ENCODE measurements at places on chromosomes 12 and 14.
A peak's percentile ranks its signal among the peaks of the same experiment; 100 is the strongest.

DNA sequence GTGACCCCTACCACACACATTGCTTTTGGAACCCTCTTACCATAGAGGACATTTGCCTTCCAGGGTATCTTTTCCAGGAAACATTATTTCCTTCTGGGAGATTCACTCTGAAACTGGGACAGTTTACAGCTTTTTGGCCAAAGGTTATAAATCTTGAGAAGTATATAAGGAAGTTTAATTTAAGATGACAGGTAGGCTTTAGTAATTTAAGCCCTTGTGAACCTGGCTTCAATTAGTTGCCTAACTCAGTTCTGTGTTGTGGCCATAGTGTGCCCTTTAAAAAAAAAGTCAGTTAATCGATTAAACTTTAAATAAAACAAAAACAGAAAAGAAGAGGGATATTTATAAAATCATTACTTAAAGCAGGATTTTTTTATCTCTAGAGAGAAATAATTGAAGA lies 142.9 kb downstream of the NAV3 start:
- peak; percentile 6 for DNase-seq

DNA sequence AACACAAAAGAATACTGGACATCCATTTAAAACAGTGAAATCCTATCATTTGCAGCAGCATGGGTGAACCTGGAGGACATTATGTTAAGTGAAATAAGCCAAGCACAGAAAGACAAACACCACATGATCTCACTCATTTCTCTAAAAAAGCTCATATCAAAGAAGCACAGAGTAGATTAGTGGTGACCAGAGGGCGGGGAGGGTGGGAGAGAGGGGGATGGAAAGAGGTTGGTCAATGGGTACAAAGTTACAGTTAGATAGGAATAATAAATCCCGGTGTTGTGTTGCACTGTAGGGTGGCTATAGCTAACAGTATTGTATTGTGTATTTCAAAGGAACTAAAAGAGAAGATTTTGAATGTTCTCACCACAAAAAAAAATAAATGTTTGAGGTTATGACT lies 52.4 kb downstream of the DUSP6 start:
- no peak for DNase-seq

- DNase-seq = peak; percentile 21
These were observed 4.4 kb upstream of the GPD1 start for GRCh38 chr12:50099302-50100008.

- peak; percentile 40 for DNase-seq
These were observed 3.5 kb upstream of the LTBR start for GRCh38 chr12:6380141-6381121.

DNA sequence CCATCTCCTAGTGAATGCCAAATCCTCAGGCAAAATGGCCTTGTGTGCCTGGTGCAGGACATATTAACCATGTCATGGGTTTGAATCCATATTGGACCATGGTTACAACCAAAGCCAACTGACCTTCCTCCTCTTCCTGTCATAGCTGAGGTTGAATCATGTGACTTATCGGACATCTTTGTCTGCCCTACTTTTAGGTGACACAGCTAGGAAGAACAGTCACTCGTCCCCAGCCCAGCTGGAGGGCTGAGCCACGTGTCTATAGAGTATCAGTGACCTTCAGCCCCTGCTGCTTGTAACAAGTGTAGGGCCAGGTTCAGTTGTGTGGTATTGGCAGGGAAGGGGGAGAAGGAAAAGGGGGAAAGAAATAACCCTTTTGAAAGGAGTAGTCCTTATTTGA lies 225.2 kb downstream of the KTN1 start:
- DNase-seq = no peak

GRCh38 chr12:12482150-12482761 lies 80.4 kb downstream of the DUSP16 start:
- DNase-seq = no peak

GRCh38 chr12:68449196-68449595 lies 117.0 kb upstream of the MDM1 start:
- no peak for DNase-seq

GRCh38 chr12:132210223-132211055 lies 66.2 kb downstream of the NOC4L start:
- DNase-seq = no peak

DNA sequence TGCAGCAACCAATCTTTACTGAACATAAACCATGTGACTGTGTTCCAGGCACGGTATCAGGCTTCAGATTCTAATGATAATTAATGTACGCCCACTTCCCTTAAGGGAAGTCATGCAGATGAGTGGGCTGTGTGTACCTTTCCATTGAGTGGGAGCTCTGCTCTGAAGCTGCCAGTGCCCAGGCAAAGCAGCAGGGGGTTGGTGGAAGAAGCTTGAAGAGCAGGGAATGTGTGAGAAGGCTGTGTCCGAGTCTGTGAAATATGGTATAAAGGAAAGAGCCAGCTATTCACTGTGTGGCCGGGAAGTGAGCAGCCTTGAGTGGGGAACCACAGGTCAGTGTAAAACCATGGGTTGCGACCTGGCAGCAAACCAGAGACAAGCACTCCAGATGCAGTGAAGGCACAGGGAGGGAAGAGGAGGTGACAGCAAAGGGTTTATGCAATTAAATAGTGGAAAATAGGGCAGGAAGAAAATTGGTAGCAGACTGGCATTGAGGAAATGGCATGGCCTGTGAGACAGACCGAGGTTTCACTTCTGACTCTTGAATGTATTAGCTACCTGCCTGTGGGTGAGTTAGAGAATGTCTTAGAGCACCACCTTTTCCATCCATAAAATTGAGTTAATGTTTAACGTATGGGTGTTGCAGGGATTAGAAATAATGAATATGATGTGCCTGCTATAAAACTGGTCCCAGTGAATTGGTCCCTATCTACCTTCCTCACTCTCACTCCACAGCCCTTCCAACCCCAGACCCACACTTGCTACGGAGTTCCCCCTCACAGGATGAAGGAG lies 116.4 kb downstream of the NTF3 start:
- DNase-seq = no peak

DNA sequence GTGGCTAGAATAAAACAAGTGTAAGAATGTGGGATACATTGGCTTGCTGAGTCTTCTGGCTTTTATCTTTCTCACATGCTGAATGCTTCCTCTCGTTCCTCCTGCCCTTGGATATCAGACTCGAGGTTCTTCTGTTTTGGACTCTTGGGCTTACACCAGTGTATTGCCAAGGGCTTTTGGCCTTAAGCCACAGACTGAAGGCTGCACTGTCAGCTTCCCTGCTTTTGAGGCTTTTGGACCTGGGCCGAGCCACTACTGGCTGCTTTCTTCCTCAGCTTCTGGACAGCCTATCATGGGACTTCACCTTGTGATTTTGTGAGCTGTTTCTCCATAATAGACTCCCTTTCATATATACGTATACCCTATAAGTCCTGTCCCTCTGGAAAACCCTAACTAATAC lies 300.9 kb upstream of the STXBP6 start:
- DNase-seq = no peak

GRCh38 chr14:75896341-75896740 lies 85.5 kb downstream of the TGFB3 start:
- DNase-seq = no peak
